RWPE1 (cell line): ENCODE measurements at places on chromosomes 12 and 14.

GRCh38 chr12:58915037-58915436 lies 5.3 kb downstream of the LRIG3 start:
- no peak for DNase-seq

- DNase-seq = no peak
Measured at GRCh38 chr12:6929466-6930452, 2.0 kb downstream of the ATN1 start.

GRCh38 chr12:94589591-94590001 lies 60.8 kb downstream of the TMCC3 start:
- DNase-seq = peak; percentile 75

DNA sequence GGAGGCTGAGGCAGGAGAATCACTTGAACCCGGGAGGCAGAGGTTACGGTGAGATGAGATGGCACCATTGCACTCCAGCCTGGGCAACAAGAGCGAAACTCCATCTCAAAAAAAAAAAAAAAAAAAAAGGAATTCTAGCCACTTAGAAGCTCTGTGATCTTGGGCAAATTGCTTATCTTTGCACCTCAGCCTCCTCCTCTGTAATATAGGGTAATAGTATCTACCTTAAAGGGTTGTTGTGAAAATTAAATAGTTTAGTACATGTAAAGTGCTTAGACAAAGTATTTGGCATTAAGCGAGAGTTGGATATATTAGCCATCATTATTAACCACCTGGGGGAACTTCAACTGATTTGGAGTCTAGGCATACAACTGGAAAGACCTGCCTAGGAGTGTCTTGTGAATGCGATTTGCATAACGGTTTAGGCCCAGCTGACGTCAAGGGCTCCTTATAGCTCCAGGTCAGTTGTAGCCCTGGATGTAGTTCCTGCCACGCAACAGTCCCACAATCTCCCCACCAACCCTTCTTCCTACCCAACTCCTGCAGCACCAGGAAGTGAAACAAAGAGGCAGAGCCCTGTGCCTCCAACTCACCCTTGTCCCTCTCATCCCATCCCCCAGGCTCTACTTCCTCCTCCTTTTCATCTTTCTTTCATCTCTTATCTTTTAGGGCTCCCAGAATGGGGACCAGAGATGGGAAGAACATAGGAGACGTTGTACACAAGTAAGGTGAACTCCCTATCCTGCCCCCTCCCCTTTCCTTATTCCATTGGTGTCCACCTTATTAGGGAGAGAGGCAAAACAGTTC lies 2.1 kb upstream of the IL23A start:
- DNase-seq = no peak

DNA sequence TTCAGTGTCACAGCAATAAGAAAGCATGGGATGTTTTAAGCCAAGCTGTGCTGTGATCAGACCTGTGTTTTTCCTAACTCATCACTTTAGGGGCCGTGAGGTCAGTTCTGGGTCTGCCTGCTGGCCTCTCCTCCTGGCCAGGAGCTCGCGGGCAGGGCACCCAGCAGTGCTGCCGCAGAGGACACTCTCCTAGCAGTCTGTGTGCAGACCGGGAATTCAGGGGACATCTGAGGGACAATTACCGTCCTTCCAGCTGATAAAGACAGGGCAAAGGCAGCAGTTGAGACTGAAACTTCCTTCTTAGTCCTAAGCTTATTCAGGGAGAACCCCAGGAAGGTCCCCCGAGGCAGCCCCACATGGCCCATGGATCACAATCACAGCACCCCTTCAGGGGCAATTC lies 89.6 kb downstream of the CHGA start:
- DNase-seq = no peak

DNA sequence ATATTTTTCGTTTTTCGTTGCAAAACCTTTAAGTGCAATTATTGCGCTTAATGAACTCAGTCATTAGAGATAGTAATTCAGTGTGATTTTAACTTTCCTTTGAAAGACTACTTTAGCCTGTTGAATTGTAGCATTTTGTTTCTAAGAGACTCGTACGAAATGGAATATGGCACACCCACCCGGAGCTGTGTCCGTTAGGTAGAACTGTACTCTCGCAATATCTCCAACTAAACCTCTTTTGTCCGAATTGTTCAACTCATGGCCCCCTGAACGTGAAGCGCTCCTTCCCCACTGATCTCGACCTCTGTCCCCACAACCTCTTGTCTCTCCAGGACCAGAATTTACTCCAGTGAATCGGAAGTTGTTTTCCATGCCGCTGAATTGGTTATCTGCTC lies 800 bp downstream of the PCNX4 start:
- peak; percentile 33 for DNase-seq

DNA sequence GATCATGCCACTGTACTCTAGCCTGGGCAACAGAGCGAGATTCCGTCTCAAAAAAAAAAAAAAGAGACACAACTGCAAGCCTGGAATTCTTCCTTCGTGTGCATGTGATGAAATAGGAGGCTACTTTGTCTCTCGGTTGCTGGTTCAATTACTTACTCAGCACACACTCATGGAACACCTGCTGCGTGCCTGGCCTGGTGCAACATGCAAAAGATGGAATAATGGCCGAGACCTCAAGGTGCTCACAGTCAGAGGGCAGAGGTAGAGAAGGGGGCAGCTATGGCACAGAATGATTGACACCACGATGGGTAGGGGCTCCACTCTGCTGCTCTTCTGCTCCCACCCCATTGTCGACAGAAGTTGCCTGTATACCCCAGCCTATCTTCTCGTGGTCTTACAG lies 112.3 kb downstream of the SLC15A4 start:
- DNase-seq = no peak

GRCh38 chr12:80901661-80902060 lies 36.1 kb downstream of the LIN7A start:
- no peak for DNase-seq

GRCh38 chr12:1499351-1499750 lies 95.0 kb downstream of the FBXL14 start:
- DNase-seq = no peak

- no peak for DNase-seq
Measured at GRCh38 chr14:88064841-88065240, 59.9 kb downstream of the GPR65 start.

DNA sequence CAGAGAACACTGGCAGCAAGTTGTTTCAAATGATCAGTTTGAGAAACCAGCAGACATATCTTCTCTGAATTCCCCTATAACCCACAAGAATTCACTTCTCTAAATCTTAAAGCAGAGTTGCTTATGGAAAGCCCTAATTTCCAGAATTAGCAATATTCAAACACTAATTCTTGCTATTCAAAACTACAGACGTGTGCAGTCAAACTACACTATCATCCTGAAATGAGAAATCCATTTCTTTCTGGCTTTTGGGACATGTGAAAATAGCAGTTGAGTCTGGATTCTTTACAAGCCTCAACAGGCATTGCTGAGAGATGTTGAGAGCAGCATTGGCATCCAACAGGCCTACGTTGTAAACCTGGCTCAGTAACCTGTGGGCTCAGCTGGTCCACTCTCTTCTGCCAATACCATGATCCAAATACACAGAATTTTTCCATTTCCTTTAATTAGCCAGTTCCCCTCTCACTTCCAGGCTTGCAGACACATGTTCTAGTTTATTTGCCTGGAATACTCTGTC lies 74.6 kb upstream of the TMTC1 start:
- no peak for DNase-seq

GRCh38 chr12:15526033-15526432 lies 203.7 kb downstream of the PTPRO start:
- DNase-seq = no peak

GRCh38 chr12:53061404-53062010 lies 11.6 kb downstream of the TNS2 start:
- DNase-seq = no peak

GRCh38 chr12:8829125-8829518 lies 6.7 kb downstream of the A2ML1 start:
- no peak for DNase-seq

DNA sequence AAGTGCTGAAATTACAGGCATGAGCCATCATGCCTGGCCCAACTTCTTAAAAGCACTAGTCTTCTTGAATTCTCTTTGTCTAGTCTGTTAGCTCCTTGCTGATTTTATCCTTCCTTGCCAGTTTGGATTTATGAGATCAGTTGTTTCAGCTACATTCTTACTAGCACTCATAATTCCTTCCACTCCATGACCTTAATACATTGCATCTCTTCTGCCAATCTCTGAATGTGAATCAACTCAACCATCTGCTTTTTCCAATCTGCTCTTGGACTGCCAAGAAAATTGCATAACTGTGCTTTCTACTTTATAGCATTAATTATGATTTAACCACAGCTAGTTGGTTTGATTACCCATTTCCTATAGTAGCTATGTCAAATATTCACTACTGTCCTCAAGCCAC lies 14.9 kb upstream of the HEATR5A start:
- no peak for DNase-seq

DNA sequence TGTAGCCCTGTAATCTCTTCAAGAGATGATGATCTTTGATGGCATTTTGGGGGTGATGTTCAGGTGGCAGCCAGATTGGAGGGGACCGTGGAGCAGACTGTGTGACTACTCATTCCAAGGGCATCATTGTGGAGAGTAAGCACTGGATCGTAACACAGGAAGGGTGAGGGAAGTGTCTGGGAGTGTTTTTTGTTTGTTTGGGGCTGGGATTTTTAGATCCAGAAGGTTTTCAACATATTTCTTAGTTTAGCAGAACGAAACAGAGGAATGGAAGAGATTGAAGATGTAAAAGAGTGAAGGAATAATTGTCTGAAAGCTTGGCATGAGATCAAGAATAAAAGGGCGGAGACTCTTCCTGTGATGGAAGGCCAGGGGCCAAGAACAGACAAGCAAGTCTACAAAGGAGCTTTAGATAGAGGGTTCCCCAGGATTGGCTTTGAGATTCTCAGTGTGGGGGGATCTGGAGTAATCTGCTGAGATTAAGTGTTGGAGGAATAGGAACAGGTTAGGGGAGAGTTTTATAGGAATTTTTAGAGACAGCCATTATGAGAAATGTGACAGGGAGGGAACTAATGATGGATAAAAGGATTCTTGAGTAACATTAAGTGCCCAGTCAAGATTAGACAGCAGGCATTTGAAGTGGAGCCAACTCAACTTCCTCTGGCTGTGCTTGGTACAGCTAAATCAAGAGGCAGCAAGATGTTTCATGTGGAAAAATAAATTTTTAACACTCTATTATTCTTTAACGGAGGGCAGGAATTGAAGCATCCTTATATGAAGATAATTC lies 79.7 kb upstream of the REP15 start:
- DNase-seq = no peak

GRCh38 chr14:36659010-36659821 lies 2.4 kb upstream of the PAX9 start:
- DNase-seq = no peak
